ENCODE measurements at places on chromosomes 7 and 10.

- no peak for DNase-seq
Measured at GRCh38 chr10:18293536-18294510, 153.6 kb downstream of the CACNB2 start.

- DNase-seq: no peak
Measured at GRCh38 chr7:120725376-120726039, 132.4 kb downstream of the TSPAN12 start.

- DNase-seq: no peak
Measured at GRCh38 chr7:50664461-50664922, 99.3 kb upstream of the DDC start.

DNA sequence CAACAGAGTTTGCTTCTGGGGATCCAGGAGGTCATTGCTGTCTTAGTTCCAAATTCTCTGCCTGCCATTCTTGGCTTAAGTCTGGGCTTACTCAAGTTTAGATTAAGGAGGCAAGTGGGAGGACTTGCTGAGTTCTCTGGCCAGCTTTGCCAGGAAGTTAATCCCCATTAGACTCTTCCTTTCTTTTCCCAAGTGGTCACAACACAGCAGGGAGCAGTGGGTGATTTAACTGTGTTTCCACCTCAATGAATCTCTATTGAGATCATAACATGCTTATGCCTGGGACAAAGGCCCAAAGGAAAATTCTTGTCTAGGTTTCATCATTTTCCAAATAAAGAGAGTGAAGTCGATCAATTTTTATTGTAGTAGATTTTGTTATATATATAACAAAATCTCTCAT is 1159.6 kb downstream of the SORCS3 start:
- DNase-seq: no peak

- DNase-seq: no peak
Measured at GRCh38 chr10:103933557-103934121, 15.7 kb upstream of the STN1 start.

GRCh38 chr10:106043863-106044262 is 1120.6 kb downstream of the SORCS1 start:
- DNase-seq: no peak

DNA sequence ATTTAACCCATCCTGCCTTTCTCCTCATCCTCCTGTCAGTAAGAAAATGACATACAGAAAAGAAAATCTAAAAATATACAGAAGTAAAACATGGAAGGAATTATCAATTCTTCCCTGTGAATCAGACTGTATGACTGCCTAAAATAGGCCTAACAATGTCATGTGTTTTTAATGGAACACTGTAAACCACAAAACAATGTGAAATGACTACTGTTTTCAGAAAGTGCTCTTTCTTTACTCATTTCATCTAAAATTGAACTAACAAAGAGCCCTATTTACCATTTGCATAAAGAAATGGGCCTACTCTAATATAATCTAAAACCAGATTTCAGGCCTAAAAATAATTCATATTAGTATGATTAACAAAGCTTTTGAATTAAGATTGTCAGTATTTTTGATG is 35.7 kb downstream of the SEMA3E start:
- no peak for DNase-seq

DNA sequence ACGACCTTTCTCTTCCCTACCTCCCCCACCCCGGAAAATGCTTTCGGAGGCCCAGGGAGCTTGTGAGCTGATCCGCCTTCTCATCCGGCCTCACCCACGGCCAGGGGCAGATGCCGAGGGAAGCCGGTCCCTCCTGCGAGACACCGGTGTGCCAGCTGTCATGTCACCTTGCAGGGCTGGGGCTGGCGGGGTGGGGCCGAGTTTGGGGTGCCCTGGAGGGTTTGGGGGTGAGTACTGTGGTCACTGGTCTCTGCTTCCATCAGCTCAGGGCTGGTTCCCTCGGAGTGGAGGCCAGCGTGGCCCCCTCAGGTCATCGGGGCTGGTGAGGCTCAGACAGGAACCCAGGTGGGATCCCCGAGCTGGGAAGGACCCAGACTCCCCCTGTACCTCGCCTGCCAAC is 48.7 kb downstream of the RCC1L start:
- DNase-seq: no peak

DNA sequence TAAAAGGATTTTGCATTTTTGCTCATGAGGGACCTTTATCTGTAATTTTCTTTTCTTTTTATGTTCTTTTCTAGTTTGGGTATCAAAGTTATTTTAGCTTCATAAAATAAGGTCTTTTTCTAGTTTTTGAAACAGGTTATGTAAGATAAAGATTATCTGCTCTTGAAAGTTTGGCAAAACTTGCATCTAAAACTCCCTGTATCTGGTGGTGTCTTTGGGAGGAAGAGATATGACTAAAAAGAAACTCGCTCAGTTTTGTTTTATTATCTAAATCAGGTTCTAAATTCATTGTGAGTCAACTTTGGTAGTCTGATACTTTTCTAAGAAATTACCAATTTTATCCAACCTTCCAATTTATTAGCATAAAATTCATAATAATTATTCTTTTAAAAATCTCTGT is 55.1 kb downstream of the VCL start:
- DNase-seq: no peak

- no peak for DNase-seq
Measured at GRCh38 chr7:11194492-11194891, 220.8 kb downstream of the PHF14 start.
